ENCODE measurements at places on chromosomes 12 and 14.

DNA sequence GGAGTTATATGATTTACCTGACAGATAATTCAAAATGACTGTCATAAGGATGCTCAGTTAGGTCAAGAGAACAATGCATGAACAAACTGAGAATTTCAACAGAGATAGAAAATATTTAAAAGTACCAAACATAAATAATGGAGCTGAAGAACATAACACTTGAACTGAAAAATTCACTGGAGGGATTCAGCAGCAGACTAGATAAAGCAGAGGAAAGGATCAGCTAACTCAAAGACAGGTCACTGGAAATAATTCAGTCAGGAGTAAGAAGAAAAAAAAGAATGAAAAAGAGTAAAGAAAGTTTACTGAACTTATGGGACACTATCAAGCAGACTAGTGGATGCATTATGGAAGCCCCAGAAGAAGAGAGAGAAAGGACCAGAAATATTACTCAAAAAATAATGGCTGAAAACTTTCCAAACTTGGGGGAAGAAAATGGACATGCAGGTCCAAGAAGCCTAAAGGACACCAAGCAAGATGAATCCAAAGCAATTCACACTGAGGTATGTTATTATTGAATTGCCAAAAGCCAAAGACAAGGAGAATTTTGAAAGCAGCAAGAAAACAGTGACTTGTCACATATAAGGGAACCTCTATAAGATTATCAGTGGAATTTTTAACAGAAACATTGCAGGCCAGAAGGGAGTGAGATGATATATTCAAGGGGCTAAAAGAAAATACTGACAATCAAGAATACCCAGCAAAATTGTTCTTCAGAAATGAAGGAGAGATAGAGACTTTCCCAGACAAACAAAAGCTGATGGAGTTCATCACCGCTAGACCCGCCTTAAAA is 78.7 kb downstream of the GCH1 start:
- DNase-seq: no peak

DNA sequence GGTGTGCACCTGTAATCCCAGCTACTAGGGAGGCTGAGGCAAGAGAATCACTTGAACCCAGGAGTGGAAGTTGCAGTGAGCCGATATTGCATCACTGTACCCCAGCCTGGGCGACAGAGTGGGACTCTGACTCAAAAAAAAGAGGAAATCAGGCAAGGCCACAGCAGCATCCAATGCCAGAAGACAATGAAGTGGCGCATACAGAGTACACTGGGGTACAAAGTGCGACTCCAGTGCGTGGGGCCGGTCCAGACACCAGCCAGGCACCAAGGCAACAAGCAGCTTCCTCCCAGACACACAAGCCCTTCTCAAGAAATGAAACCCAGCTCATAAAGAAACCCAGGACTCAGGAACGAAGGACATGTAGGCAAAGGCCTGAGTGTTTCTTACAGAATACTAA is 28.2 kb downstream of the TTC7B start:
- DNase-seq: no peak

- DNase-seq: peak; percentile 13
Observed at GRCh38 chr14:56633544-56633943, 53.9 kb downstream of the TMEM260 start.

DNA sequence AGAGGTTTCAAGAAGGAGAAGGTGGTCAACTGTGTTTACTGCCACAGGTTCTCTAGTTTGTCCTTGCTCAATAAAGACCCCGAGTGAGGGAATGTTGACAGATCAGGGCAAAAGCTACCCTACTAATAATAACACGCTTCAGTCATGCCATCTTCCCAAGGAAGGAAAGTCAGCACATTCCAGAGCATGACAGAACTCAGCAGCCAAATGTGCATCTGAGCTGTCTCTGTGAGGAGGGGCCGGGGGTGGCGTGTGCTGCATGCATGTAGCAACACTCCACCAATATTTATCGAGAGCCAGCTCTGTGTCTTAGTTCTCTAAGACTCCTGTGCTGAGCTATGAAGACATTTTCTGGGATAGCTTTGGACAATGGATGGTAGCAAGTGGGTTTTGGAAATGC is 260.4 kb downstream of the DPF3 start:
- peak; percentile 76 for DNase-seq

DNA sequence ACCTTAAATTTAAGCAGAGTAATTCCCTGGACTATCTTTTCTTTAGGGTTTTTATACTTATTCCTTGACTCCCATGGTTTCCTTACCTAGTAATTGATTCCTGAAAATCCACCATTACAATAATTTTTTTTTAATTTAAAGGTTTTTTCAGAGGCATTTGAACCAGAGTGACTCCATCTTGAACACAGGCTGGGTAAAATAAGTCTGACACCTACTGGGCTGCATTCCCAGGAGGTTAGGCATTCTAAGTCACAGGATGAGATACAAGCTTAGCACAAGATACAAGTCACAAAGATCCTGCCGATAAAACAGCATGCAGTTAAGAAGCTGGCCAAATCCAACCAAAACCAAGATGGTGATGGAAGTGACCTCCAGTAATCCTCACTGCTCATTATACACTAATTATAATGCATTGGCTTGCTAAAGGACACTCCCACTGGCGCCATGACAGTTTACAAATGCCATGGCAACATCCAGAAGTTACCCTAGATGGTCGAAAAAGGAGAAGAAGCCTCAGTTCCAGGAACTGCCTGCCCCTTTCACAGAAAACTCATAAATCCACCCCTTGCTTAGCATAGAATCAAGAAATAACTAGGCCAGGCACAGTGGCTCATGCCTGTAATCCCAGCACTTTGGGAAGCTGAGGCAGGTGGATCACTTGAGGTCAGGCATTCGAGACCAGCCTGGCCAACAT is 53.6 kb downstream of the SLC25A21 start:
- DNase-seq: no peak

GRCh38 chr14:68247676-68248268 is 428.2 kb downstream of the RAD51B start:
- no peak for DNase-seq

DNA sequence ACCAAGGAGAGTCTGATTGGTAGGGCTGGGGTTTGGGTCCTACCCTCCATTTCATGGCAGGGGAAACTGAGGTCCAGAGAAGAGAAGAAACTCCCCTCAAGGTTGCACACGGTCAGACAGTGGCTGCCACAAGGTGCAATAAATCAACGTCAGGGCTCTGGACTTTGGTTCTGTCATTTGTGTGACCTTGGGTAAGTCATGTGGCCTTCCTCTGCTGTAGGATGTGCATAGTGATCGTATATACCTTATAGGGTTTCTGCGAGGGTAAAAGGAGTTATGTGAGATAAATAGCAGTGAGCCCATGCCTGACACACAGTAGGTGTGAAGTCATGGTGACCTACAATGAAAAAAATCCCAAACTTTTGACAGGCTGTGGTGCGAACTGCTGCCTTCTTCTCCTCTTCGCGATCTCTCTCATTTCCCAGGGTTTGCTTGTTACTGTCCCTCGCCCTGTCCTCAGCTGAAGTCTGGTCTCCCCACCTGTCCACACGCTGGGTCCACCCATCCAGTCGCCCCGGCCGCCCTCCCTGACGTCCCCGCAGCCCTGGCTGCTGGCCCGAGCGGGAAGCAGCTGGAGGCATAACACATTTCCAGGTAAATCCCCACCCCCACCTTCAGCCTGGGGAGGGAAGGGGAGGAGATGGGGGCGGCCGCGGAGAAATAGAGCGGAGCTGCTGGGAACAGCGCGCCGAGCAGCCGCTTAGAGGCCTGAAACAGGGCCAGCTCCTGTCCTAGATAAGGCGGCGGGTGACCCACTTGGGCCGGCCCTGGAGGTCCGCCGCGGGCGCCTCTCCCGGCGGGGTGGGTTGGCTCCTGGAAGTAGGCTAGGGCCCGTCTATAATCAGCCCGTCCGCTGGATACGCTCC is 1.8 kb upstream of the FAM222A start:
- no peak for DNase-seq

DNA sequence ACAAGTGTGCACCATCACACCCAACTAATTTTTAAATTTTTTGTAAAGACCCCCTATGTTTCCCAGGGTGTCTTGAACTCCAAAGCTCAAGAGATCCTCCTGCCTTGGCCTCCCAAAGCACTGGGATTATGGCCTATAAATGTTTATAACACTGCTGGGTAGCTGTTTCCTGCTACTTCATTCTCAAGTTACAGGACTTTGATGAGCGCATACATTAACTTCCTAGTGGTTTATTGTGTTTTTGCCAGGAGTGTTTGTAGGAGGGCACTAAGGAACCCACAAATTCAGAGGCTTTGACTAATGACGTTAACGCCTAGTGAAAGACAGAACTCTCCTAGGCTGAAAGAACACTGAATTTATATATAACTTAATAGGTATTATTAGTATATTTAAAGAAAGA is 15.2 kb upstream of the NAA30 start:
- DNase-seq: no peak

GRCh38 chr12:29738365-29738764 is 45.4 kb downstream of the TMTC1 start:
- no peak for DNase-seq
